Activated naive CD4-positive, alpha-beta T cell (primary cell): ENCODE measurements at places on chromosomes 7 and 10.

DNA sequence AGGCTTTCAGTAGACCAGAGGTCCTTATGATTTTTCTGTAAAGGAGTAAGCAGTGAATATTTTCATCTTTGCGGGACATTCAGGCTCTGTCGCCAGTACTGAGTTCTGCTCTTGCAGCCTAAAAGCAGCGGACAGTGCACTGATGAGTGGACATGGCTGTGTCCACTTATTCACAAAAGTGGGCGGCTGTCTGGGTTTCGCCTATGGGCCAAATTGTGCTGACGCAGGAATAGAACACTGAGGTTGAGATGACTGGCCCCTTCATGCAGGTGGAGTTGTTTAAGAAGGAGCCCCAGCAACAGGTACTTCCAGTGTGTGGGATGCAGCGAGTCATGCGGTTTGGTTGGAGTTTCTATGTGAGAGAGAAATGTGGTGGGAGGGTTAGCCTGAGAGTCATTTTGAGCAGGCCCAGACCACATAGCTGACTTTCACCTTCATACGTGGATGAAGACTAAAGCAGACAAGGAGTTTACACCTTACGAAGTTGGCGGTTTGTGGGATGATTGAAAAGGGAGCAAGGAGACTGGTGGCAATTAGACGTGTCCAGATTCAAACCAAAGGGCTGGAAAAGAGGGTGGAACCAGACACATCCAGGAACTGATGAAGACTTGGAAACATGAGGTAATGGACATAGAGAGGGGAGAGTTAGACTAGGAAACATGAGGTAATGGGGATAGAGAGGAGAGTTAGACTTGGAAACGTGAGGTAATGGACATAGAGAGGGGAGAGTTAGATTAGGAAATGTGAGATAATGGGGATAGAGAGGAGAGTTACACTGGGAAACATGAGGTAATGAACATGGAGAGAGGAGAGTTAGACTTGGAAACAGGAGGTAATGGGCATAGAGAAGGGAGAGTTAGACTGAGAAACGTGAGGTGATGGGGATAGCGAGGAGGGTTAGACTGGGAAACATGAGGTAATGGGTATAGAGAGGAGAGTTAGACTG is 38.2 kb downstream of the WDR37 start:
- no peak for DNase-seq

DNA sequence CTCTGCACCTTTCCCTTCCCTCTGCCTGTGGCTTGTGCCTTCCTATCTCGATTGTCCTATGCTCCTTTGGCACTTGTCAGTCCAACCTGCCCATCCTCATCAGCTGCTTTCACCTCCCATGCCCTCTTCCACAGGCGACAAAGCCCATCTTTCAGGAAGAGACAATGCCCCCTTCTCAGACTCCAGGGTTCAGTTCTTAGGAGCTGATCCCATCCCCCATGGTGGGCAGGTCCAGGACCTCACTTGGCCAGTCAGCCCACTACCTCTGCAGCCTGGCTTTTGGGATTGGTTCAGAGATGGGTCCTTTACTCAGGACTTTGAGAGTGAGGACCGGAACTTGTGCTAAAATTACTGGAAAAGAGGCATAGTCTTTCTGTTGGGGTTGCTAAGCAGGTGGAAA is 74.0 kb upstream of the NANOS1 start:
- DNase-seq = no peak

GRCh38 chr10:28774051-28774995 is 97.0 kb downstream of the BAMBI start:
- DNase-seq = no peak

- no peak for DNase-seq
These were observed 64.4 kb downstream of the GRM3 start for GRCh38 chr7:86708031-86708680.

DNA sequence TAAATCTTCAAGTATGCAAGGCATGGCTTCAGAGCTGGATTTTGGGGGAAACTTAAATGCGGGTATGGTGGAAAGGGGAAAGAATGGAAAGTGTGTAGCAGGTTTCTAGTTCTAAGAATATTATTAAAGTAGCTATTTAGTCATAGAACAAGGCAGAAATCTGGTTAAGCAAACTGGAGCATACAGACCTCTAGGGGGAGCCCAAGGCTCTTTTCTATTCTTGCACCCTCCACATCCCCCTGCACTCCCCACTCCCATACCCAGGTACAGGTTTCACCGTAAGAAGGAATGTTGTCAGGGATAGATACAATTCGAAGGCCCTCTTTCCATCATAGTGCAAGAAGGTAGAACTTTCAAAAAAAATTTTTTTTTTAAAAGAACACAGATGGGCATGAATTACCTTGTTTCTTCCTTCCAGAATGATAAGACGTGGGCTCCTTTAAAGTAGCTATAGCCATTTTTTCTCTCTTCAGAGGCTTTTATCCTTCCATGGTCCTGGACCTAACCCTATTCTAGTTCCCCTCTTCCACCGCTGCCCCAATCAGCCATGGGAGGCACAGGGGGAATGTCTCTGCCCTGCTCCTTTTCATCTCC is 41.5 kb upstream of the SMIM30 start:
- no peak for DNase-seq

GRCh38 chr10:14240253-14241189 is 90.2 kb downstream of the FRMD4A start:
- DNase-seq = no peak
